Effector memory CD8-positive, alpha-beta T cell (primary cell): ENCODE measurements at places on chromosomes 16 and 17.

GRCh38 chr17:55421179-55421934 lies at the start of gene MMD:
Gene MMD (minus strand): TSS chr17:55421835. CDS start chr17:55421695, 140 bp downstream.
- H3K4me3 ChIP-seq: peak within 1 kb of the TSS; percentile 92
- peaks cover 31% of the 10 kb centered on the region for H3K27me3 ChIP-seq
- DNase-seq: no peak
- peaks cover 10% of the 10 kb centered on the region for H3K36me3 ChIP-seq

GRCh38 chr17:32882029-32882428 lies 5.1 kb upstream of the MYO1D start:
- peaks cover 33% of the 10 kb centered on the region for H3K27me3 ChIP-seq
- no peak overlapping the region for H3K4me3 ChIP-seq
- H3K36me3 ChIP-seq: no peaks in the 10 kb centered on the region
- no peak for DNase-seq
- H3K27ac ChIP-seq: no peak overlapping the region
- no peaks in the 10 kb centered on the region for H3K4me1 ChIP-seq

- H3K36me3 ChIP-seq: no peaks in the 10 kb centered on the region
- DNase-seq: no peak
- no peaks in the 10 kb centered on the region for H3K27me3 ChIP-seq
- H3K4me1 ChIP-seq: no peaks in the 10 kb centered on the region
- H3K27ac ChIP-seq: no peak overlapping the region
Measured at GRCh38 chr16:64968539-64968938, 153.3 kb downstream of the CDH11 start.

DNA sequence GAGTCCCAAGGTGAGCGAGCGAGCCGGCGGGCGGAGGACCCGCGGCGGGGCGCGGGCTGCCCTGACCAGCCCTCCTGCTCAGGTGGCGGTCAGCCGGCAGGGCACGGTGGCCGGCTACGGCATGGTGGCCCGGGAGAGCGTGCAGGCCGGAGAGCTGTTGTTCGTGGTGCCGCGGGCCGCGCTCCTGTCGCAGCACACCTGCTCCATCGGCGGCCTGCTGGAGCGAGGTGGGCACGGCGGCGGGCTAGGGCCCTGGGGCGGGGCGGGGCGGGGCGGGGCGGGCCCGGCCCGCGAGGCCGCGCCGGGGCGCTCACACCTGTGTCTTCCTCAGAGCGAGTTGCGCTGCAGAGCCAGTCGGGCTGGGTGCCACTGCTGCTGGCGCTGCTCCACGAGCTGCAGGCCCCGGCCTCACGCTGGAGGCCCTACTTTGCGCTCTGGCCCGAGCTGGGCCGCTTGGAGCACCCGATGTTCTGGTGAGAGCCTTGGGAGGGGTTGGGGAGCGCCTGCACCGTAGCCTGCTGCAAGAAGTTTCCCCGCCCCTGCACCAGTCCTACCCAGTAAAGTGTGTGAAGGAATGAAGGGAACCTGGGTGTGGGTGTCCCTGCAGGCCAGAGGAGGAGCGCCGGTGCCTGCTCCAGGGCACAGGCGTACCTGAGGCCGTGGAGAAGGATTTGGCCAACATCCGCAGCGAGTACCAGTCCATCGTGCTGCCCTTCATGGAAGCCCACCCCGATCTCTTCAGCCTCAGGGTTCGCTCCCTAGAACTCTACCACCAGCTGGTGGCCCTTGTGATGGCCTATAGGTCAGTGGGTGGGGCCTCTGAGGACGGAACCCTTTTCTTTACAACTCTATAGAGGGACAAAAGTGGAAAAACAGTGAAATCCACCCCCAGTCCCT lies 802 bp downstream of the SETD6 start:
- peaks cover 24% of the 10 kb centered on the region for H3K4me1 ChIP-seq
- DNase-seq: peak; percentile 35
- peak overlapping the region; percentile 76 for H3K27ac ChIP-seq

GRCh38 chr17:80009391-80010282 lies 26.0 kb downstream of the TBC1D16 start:
- DNase-seq: no peak
- peaks cover 8% of the 10 kb centered on the region for H3K4me1 ChIP-seq
- no peaks in the 10 kb centered on the region for H3K36me3 ChIP-seq
- H3K27me3 ChIP-seq: no peaks in the 10 kb centered on the region
- H3K27ac ChIP-seq: no peak overlapping the region

GRCh38 chr16:81813648-81814047 lies 34.6 kb downstream of the PLCG2 start:
- peaks cover 13% of the 10 kb centered on the region for H3K36me3 ChIP-seq
- H3K4me3 ChIP-seq: no peak overlapping the region
- H3K27ac ChIP-seq: peak overlapping the region; percentile 87
- H3K27me3 ChIP-seq: no peaks in the 10 kb centered on the region

DNA sequence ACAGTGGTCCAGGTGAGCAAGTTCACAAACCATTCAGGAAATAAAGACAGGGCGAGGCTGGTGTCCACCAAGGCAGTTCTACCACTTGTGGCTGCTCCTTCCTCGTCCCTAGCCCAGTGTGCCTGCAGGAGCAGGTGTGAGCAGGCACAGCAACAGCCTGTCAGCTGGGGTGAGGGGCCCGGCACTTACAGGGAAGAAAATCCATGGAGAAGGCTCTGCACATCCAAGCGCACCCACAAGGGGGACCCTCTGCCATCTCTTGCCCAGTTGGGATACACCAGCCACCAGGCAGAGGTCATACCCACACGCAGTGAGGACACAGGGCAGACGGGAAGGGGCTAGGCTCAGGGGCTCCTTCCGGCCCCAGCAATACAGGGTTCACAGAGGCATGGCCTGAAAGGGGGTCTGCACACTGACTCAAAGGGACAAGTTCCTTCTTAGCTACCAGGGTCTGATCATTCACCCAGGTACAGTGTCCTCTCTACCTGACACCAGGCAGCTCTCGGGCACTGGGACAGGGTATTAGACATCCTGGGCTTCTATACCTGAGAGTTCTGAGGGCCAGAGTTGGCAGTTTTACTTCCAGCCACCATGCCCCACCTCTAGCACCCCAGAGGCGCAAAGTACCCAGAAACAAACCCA lies 27.0 kb downstream of the CDIP1 start:
- DNase-seq: no peak
- H3K27ac ChIP-seq: peak overlapping the region; percentile 94
- peaks cover 65% of the 10 kb centered on the region for H3K36me3 ChIP-seq
- no peaks in the 10 kb centered on the region for H3K27me3 ChIP-seq

GRCh38 chr16:75288596-75289120 lies 37.2 kb upstream of the BCAR1 start:
- peak overlapping the region; percentile 45 for H3K27ac ChIP-seq
- DNase-seq: peak; percentile 64
- peaks cover 20% of the 10 kb centered on the region for H3K36me3 ChIP-seq
- peak overlapping the region; percentile 71 for H3K4me3 ChIP-seq

DNA sequence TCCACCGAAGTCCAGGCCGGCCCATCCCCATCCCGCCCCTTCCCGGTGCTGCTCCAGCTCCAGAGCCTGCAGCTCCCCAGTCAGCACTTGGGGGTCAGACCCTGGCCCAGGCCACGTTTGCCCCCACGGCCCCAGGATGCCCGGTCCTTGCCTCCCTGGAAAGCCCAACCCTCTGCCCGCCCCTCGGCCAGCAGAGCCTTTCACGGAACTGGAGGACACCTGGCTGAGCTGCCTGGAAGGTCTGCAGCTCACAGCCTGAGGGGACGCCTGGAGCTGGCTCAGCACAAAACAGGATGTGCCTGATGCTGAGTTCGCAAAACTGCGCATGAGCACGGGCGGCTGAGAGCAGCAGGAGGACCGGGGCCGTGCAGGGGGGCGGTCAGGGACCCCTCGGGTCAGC lies 29.7 kb upstream of the SSTR5 start:
- H3K4me1 ChIP-seq: no peaks in the 10 kb centered on the region
- H3K36me3 ChIP-seq: no peaks in the 10 kb centered on the region
- no peak overlapping the region for H3K4me3 ChIP-seq
- peaks cover 26% of the 10 kb centered on the region for H3K27me3 ChIP-seq
- DNase-seq: no peak

GRCh38 chr16:81486540-81487061 lies 42.0 kb downstream of the CMIP start:
- H3K36me3 ChIP-seq: peaks cover 36% of the 10 kb centered on the region
- H3K27me3 ChIP-seq: no peaks in the 10 kb centered on the region

GRCh38 chr16:73412416-73412815 lies 364.5 kb upstream of the ZFHX3 start:
- no peak overlapping the region for H3K27ac ChIP-seq
- H3K36me3 ChIP-seq: no peaks in the 10 kb centered on the region
- no peak overlapping the region for H3K4me3 ChIP-seq
- DNase-seq: no peak
- H3K27me3 ChIP-seq: no peaks in the 10 kb centered on the region

DNA sequence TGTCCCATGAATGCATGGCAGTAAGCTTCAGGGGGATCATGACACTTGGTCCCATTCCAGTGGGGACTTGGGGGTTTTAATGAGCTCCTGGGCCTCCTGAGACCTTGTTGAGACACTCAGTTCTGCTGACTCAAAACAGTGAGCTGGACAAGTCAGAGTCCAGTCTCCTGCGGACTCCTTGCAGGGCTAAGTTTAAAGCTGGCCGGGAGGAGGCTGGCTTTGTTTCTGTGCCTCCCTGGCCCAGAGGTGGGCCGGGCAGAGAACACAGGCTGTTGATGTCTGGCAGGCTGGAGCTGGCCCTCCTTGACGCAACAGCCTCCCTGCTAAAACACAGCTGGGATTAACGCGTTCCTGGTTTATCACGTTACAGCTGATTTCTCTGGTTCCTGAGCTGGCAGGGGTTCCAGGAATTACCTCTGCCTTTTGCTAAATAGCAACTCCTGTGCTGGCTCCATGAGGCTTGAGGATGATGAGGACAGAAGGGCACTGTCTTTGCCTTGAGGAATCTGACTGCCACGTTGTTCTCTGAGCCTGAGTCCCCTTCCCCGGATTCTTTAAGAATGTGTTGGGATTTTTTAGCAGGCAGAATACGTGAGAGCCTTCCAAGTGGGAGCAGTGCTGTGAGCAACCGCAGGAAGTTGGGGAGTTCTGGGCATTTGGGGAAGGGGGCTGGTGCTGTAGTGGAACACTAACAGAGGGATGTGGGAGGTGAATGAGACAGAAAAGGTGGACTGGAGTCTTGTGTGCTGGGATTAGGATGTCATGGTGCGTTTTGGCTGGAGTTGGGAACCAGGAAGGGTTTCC lies 2.0 kb downstream of the GPT2 start:
- peaks cover 19% of the 10 kb centered on the region for H3K27me3 ChIP-seq
- no peak overlapping the region for H3K27ac ChIP-seq
- H3K36me3 ChIP-seq: peaks cover 2% of the 10 kb centered on the region
- peak overlapping the region; percentile 61 for H3K4me3 ChIP-seq
- H3K4me1 ChIP-seq: peaks cover 10% of the 10 kb centered on the region

DNA sequence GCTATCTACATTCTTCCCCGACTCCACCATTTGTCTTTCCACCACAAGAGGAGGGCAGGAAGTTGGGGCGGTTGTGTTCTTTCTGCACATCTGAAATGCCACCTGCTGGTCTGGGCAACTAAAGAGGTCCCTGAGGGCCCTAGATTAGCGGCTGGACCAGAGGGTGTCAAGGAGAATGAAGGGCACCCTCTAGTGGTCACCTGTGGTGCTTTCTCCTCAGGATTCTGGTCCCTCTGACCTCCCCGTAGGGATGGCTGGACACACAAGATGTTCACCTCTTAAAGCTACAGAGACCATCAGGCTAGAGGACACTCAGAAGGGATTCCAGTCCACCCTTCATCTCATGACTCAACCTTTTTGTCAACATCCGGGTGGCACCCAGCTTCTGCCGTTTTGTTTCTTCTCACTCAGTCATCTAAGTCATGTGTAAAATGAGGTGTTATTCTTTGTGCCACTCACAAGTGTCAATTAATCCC lies 2.9 kb upstream of the SCIMP start:
- peak overlapping the region; percentile 46 for H3K4me3 ChIP-seq
- peak; percentile 20 for DNase-seq
- H3K4me1 ChIP-seq: peaks cover 54% of the 10 kb centered on the region
- no peaks in the 10 kb centered on the region for H3K27me3 ChIP-seq

DNA sequence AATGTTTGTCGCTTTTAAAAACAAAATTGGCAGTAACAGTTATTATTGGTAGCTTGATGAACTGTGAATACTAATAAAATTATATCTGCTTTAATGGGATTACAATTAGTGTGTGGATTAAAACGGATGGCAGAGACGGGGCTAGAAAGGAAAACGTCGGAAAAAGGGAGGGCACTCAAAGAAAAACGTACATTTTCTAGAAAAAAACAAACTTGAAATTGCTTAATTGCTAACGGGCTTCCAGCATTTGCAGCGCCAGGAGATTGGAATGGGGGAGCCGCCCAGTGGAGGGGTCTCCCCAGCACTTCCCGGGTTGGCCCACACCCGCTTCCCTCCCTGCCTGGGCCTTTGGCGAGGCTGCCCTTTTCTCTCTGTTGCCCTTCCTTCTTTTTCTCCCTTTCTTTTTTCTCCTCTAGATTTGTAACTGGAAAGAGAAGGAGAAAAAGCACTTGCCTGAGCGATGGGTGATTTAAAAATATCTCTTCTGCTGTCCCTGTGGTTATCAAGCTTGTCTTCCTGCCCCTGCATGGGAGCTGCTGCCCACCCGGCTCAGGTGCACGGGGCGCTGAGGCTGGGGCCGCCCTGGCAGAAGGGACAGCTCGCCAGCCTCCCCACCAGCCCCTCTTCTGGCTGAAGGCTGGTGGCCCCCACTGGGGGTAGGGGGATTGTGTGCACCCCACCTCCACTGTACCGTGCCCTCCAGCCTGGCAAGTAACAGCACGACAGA lies 5.9 kb downstream of the BAHCC1 start:
- H3K27ac ChIP-seq: no peak overlapping the region
- H3K36me3 ChIP-seq: peaks cover 21% of the 10 kb centered on the region
- H3K4me3 ChIP-seq: peak overlapping the region; percentile 18
- DNase-seq: no peak
- H3K27me3 ChIP-seq: peaks cover 71% of the 10 kb centered on the region

DNA sequence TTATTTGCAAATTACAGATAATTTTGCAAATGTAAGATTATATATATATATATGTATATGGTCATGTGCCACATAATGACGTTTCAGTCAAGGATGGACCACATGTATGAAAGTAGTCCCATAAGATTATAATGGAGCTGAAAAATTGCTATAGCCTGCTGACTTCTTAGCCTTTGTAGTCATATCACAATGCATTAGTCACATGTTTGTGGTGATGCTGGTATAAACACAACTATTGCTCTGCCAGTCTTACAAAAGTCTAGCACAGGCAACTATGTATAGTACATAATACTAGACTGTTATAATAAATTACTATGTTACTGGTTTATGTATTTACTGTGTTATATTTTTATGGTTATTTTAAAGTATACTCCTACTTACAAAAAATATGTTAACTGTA lies 444.3 kb downstream of the KCNJ2 start:
- no peaks in the 10 kb centered on the region for H3K4me1 ChIP-seq
- H3K27ac ChIP-seq: no peak overlapping the region
- no peaks in the 10 kb centered on the region for H3K36me3 ChIP-seq
- H3K27me3 ChIP-seq: no peaks in the 10 kb centered on the region
- no peak for DNase-seq

DNA sequence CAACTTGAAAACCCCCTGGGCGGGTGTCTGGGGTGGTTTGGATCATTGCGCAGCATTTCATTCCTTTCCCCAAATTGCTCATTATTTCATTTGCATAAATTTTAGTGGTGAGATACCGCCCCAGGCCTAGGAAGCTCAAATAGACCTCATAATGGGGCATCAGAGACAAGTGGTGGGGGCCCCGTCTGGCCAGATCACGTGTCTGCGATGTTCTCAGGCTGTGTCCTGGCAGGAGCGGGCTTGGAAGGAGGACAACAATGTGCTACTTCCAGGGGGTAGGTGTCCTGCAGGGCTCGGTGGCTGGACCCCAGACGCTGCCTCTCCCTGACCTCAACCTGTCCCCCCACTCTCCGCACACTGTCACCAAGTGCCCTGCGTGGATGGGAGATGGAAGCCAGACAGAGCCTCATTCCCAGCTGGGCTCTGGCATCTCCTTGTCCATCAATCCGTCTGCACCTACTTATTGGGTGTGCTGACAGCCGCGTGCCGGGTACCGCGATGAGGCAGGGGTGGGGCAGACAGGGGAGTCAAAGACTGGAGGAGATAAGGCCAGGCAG lies 116.9 kb downstream of the NTN1 start:
- H3K27ac ChIP-seq: no peak overlapping the region
- no peak for DNase-seq
- H3K4me3 ChIP-seq: no peak overlapping the region
- no peaks in the 10 kb centered on the region for H3K36me3 ChIP-seq
- peaks cover 20% of the 10 kb centered on the region for H3K27me3 ChIP-seq
